ENCODE measurements at places on chromosomes 13 and 19.

- no peak for DNase-seq
Observed at GRCh38 chr13:76213423-76213904, 577.3 kb downstream of the LMO7 start.

DNA sequence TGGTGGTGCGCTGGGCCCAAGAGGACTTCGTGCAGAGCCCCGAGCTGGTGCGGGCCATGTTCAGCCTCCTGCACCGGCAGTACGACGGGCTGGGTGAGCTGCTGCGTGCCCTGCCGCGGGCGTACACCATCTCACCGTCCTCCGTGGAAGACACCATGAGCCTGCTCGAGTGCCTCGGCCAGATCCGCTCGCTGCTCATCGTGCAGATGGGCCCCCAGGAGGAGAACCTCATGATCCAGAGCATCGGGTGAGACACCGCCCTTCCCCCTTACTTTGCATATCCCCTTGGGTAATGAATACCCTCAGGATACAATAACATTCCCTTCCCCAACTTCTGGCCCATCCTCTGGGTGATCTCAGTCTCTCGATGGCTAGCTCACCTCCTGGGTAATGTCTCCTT lies 60.9 kb downstream of the RYR1 start:
- DNase-seq, result no peak

DNA sequence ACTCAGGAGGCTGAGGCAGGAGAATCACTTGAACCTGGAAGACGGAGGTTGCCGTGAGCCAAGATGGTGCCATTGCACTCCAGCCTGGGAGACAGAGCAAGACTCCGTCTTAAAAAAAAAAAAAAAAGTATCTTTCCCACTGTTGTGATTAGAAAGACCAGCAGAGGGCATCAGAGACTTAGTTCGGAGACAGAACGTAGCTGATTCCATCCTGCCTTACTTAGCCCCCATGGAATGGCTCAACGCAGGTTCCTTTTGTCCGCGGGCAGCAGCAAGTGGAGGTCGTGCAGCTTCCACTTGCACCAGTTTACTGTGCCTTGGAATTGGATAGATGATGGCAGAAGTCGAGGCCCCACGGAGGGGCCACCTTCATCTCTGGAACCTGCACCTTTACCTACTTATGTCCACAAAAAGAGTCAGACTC lies 8.1 kb downstream of the TIMM29 start:
- DNase-seq, result no peak

DNA sequence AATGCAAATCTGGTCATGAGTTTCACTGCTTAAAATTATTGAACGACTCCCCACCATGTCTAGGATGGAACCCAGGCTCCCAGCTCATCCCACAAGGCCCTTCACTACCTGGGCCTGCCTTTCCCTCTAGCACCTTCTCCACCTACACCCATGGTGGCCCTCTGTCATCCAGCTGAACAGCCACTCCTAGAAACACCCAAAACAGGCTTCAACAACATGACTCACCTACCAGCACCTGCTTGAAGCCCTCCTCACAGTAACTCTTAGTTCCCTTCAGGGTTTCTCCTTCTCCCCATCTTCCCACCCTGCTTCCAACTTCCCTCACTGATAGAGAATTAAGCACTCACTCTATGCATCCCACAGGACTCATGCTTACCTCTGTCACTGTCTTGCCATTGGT lies 6.6 kb upstream of the IGFL2 start:
- no peak for DNase-seq

DNA sequence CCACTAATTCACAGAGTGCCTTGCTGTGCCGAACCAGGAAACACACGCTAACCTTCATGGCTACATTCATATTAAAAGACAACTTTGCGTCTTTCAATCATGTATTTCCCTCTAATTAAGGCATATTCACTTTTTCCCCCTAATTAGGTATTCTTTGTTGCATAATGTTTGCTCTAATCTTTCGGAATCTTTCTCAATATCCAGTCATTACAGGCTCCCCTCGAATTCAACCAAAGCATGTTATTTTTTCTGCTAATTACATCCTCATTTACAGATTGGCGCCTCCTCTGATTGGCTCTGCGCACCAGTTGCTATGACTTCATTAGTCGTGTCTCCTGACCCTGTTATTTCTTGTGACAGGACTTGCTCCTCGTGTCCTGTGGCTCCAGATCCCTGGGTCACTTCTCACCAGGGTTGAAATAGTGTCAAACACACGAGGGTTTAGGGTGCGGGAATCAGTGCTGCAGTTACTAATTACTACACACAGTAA lies 226.7 kb upstream of the TSHZ3 start:
- no peak for DNase-seq

GRCh38 chr13:41313117-41313516 lies 2.0 kb downstream of the NAA16 start:
- no peak for DNase-seq

- DNase-seq, result no peak
Observed at GRCh38 chr19:14147797-14148605, 11.6 kb upstream of the ASF1B start.

DNA sequence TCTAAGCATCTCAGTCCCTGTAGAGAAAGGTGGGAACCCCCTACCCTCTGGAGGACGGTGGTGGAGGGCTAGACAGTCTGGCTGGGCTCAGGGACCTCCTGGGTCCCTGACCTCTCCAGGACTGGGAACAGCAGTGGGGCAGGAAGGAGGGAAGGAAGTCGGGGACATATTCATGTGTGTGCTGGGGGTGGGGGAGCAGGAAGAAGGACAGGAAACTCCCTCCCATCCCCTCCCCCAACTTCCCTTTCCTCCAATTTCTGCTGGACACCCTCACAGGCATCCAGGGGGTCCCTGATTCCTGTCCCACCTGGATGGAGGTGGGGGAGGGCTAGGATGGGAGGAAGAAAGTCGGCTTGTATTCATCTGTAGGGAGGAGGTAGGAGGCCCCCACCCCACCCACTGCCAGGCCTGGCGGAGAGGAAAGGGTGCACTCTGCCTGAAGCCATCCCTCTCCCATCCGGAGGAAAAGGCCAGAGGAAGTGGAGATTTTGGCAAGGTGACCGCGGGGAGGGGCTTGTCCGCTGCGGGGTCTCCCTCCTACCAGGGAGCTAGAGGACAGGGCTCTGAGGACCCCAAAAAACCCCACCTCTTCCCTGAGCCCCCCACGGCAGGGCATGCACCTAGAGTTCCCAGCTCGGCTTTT lies 2.3 kb downstream of the NOVA2 start:
- DNase-seq, result no peak

- no peak for DNase-seq
Observed at GRCh38 chr19:40613690-40614621, 12.8 kb downstream of the LTBP4 start.

DNA sequence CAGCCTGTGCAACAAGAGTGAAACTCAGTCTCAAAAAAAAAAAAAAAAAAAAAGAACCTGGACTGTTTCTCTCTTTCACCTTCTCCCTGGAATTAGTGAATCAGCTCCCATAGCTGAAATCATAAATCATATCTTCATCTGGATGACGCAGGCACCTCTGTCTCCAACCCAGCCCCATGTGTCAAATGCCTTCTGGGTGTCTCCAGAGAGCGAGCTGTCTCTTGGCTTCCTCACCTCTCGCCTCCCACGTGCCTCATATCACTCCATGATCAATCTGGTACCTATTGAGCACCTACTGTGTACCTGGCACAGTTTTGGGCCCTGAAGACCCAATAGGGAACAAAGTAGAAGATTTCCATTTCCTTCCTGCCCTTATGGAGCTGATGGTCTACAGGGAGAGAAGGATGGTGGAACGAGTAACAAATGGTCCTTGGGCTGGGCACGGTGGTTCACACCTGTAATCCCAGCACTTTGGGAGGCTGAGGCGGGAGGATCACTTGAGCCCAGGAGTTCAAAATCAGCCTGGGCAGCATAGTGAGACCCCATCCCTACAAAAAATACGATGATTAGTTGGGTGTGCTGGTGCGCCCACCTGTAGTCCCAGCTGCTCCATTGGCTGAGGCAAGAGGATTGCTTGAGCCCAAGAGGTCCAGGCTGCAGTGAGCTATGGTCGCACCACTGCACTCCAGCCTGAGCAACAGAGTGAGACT lies 2.5 kb downstream of the HSD11B1L start:
- DNase-seq, result no peak

DNA sequence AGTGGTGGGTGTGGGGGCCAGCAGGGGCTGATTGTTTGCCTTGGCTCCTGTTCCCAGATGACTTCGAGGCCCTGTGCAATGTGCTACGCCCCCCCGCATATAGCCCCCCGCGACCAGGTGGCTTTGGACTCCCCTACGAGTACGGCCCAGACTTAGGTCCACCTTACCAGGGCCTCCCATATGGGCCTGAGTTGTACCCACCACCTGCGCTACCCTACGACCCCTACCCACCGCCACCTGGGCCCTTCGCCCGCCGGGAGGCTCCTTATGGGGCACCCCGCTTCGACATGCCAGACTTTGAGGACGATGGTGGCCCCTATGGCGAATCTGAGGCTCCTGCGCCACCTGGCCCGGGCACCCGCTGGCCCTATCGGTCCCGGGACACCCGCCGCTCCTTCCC lies 25.7 kb downstream of the LTBP4 start:
- no peak for DNase-seq

DNA sequence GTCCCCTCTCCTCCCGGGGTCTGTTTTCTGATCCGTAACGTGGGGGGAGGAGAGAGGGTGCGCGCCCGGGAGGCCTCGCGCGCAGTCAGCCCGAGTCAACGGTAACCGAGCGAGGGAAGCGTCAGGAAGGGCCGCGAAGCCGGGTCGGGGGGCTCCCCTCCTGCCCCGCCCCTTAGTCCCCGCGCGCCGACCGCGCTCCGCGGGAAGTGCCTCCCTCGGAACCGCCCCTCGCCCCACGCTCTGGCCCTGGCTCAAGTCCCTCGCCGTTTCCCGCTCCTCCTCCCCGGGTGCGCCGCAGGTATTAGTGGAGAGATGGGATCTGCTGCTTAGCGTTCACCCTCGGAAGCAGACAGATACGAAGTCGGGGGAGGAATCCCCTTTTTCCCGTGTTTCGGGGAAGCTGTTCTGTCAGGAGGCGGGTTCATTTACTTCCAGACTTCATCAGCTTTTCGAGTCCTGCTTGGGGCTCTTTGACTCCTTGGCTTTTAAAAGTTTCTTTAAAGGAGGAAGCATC lies 770 bp downstream of the HNRNPM start:
- DNase-seq, result no peak

- no peak for DNase-seq
Observed at GRCh38 chr13:52001120-52001731, 10.0 kb downstream of the ATP7B start.

GRCh38 chr13:60427285-60427684 lies 30.3 kb downstream of the TDRD3 start:
- no peak for DNase-seq

All from NCI-H524 treated with DMSO at 0.1 percent for 48 hours (cell line).